ENCODE measurements at places on chromosomes 16 and 17.

GRCh38 chr16:49674351-49674851 is 181.5 kb downstream of the ZNF423 start:
- no peak for DNase-seq

DNA sequence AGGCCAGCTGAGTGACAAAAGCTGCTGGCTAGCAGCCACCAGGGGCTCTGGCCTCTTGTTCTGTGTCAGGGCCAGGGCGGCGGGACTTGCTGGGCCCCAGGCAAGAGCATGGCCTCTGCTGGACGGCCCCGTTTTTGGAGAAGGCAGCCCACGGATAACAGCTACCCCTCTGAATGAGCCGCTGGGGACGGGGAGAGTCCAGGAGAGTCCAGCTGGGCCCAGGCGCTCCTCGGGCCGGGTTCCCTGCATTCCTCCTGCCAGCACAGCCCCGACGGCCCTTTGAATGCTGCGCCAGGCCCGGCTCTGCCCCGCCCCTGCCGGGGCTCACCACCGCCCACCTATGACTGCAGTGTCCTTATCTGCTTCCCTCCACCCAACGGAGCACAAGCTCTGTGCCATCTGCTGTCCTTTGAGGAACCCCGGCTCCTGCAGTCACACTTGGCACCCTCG is 33.4 kb downstream of the SLC7A5 start:
- no peak for DNase-seq

DNA sequence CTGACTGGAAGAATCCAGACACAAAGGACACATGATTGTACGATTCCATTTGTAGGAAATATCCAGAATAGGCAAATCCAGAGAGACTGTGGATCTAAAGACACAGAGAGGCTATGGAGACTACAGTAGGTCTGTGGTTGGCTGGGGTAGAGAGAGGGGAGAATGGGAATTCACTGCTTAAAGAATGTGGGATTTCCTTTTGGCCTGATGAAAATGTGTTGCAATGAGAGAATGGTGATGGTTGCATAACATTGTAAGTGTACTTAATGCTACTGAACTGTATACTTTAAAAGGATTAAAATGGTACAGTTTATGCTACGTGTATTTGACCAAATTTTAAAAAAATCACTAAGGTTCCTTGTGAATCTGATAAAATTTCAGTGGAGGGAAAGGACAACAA is 62.1 kb downstream of the GPRC5B start:
- no peak for DNase-seq

GRCh38 chr16:30369091-30369937 is 980 bp downstream of the TBC1D10B start:
- DNase-seq: no peak

DNA sequence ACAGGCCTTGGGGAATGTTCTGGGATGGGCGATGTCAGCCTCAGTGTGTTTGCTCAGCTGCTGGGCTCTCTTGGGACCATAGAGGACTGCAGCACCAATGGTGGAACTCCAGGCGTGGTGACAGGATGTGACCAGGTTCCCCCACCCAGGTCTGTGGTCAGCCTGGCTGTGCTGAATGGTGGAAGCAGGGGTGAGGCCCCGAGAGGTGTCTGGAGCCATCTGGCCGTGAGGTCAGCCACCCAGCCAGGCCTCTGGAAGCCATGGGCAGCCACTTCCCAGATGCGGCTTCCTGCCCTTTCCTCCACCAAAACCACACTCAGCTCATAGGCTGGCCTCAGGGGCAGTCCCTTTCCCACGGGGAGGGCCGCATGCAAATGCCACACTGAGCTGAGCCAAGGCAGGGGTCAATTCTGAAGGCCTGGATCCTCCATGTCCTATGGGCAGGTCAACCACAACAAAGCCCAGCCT is 7.8 kb upstream of the MAPK7 start:
- no peak for DNase-seq

DNA sequence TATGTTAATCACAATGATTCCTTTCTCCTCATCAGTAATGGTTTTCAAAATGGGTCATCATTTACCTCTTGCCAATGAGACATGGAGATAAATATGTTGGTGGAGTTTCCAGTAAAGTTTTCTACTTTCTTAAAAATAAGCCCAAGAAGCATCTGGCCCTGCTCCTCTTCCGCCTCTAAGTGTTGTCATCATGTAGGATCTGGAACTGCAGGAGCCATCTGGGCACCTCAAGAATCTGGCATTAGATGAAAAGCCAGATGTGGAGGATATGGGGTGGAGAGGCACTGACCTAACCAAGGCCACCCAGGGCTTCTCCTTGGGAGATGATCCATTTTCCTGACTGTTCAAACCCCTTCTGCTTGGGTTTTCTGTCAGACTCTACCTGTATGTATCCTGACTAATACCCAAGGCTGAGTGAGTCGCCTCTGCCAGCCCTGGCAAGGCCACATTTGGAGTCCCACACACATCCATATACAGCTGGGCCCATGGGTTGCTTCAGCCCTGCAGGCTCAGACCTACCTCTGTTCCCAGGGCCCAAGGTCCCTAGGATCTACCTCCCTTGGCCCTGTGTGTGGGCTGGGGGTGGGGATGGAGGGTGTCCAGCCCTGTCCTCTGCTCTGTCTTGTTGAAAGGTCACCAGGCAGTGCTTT is 24.6 kb downstream of the CCDC182 start:
- DNase-seq: no peak

GRCh38 chr17:34781071-34781470 is 180.2 kb downstream of the CCT6B start:
- no peak for DNase-seq

DNA sequence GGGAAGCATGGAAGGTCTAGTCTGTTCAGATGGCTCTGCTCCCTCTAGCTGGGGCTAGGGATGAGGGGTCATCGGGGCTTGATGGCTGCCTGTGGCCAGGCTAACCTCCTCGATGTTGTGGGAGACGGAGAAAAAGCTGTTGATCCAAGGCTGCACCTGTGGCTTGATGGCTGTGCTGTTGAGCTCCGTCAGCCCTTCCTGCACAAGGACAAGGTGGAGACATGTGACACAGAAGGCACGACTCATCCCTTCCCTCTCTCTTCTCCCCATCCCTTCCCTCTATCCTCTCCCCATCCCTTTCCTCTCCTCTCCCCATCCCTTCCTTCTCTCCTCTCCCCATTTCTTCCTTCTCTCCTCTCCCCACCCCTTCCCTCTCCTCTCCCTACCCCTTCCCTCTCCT is 28.2 kb downstream of the FCSK start:
- DNase-seq: no peak

- no peak for DNase-seq
Observed at GRCh38 chr17:69207151-69207550, 21.5 kb downstream of the ABCA10 start.

DNA sequence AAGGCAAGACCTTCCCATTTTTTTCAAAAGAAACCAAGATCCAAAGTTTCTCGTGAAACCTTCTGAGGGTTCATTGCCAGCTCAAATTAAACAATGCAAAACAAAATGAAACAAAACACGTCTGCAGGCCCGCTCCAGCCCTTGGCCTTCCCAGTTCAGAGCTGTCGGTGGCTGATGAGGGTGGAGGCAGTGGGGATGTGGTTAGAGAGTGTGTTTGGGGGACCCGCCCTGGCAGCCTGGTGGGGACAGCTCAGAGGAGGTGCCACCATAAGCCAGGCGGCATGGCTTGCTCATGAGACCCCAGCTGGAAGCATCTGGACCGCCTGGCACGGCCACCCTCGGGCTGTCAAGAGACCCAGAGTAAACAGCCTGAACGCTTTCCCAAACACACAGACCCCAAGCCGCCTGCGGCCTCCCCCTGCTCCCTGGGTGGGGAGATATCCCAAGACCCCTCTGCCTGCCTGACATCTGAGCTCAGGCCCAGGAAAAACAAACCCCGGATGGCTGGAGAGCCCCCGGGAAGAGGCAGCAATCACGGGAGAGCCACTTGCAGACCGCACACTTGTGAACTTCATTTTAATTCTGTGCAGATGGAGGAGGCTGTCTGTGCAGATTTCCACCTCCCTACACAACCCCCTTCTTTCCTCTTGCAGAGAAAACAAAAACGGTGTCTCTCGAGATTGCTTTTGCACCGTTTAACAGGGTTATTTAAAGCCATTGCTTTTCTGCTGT is 35.4 kb upstream of the LITAF start:
- DNase-seq: peak; percentile 36

GRCh38 chr16:67128417-67128816 is 18.7 kb downstream of the PHAF1 start:
- DNase-seq: no peak

DNA sequence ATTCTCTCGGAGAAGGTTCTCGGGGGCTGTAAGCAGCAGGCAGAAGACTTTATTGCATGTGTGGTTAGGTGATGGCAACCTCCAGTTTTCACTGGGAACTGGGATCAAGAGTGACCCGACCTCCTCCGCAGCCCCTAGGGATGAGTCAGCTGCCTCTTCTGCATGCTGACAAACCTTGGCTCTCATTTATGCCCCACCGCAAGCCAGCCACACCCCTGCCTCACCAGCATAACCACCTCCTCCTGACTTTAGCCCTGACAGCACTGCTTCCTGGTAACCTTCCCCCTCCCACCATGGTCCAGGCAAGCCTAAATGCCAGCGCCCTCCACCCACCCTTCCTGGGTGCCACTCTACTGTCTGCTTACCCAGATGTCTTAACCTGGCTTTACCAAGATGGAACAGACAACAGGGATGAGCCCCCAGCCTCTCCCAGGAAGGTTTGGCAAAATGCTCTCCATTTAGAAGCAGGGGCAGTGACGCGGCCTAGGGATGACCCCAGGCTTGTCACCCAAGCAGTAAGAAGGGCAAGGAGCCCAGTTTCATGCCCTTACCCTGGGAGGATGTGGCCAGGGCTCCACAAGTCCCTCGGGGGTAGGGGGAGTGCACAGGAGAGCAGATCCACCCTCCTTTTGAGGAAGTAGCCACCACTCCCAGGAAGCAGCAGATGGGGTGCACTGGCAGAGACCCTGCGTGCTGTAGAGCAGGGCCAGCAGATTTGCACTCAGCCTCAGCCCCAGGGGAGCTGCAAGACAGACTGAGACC is 73.5 kb downstream of the GOSR1 start:
- DNase-seq: no peak

DNA sequence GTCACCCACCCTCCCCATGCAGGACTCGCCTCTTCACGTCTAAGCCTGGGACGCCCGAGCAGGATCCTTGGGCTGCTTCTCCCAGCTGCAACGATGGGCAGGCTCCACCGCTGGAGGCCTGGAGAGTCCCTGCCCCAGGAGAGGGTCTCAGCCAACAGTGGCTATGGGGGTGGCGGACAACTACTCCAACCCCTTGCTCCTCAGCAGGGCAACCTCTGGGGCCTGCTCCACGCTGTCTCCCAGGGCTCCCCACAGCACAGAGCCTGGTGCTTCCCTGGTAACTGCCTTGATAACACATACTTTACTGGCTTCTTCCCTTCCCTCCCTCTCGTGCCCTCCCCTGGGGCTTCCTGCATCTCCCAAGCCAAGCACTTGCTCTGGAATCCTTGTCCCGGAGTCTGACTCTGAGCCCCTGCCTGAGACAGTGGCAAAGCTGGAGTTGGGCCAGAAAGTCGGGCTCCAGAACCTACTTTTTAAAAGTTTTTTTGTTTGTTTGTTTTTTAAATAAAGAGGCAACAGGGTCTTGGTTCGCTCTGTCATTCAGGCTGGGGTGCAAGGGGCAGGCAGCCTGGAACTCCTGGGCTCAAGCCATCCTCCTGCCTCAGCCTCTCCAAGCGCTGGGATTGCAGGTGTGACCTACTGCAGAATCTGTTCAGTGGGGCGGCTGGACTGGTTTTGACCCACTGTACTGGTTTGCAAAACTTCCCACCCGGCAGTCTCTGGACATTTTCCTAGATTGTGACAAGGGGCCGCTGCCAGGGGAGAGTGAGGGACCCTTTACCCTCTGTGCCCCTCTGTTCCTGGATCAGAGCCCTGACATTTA is 99.4 kb downstream of the TNFRSF13B start:
- DNase-seq: no peak

DNA sequence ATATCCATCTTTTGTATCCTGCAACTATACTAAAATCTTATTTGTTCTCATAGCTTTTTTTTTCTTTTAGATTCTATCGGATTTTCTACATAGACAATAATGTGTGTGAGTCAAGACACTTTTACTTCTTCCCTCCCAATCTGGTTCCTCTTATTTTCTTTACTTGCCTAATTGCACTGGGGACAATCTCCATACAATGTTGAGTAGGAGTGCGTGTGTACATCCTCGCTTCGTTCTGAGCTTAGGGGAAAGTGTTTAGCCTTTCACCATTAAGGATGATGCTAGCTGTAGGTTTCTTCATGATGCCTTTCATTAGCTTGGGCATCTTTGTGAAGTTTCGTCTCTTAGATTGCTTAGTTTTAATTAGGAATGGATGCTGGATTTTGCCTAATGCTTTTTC is 2.9 kb downstream of the SPATA32 start:
- no peak for DNase-seq

GRCh38 chr16:560204-560700 is at the start of gene PRR35:
Gene PRR35 (plus strand): TSS chr16:560394. CDS start chr16:563295, 2,901 bp downstream.
- DNase-seq: no peak

- no peak for DNase-seq
Observed at GRCh38 chr17:77916264-77916663, 42.2 kb upstream of the TNRC6C start.

DNA sequence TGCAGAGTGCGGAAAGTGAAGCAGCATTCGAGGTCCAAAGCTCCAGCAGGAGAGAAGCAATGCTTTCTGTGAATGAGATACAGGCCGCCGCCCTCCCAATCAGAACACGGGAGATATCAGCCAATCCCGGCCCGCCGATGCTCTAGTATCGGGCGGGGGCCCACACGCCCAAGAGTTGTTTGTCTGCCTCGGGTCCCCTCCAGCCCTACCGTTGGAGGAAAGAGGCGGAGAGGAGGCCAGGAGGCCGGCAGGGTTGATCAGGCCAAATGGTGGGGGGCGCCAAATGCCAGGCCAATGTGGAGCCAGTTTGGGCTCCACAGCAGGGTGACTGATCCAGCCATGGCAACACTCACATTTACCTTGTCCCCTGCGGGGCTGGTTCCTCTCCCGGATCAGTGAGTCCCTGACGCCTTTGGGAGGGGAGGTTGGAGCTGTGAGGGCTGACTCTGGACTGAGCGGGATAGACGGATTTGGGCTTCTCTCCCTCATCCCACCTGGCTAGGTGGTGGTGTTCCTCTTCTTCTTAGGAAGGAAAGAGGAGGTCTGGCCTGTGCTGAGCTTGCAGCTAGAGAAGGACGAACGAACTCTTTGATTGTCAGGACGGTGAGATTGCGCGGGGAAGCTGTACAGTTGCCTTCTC is 10.4 kb upstream of the CUEDC1 start:
- no peak for DNase-seq

DNA sequence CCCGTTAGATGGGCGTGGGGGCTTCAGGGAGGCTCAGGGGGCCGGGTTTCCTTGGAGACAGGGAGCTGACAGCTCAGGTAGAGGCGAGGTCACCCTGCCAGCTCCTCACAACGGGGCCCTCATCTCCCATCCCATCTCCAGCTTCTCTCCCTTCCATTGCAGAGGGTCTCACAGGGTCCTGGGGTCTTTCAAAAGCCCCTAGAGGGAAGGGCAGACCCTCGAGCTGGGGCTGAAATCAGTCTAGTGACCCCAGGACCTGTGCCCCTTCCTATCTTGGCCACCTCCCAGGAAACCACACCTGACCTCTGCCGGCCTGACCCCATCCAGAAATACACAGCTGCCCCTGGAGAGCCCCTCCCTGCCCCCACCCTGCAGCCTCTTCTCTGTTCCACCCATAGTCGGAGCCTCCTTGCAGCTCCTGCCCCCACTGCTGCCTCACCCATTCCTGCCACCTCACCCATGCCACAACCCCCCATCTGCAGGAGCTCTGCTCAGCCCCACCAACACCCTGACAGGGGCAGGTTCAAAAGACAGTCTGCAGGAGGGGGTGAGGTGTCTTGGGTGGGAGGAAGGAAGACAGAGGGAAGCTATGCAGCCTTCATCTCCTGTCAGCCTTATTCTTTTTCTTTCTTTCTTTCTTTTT is 23.4 kb downstream of the PIK3R5 start:
- DNase-seq: no peak

- DNase-seq: no peak
Observed at GRCh38 chr17:61470530-61471136, 18.4 kb downstream of the TBX4 start.

All from activated naive CD4-positive, alpha-beta T cell (primary cell).